ENCODE measurements at places on chromosomes 11 and 22. TPM values are rescaled to one million over a fixed set of nuclear protein-coding genes. Genes with fewer than 3 reads are reported as not detected.

DNA sequence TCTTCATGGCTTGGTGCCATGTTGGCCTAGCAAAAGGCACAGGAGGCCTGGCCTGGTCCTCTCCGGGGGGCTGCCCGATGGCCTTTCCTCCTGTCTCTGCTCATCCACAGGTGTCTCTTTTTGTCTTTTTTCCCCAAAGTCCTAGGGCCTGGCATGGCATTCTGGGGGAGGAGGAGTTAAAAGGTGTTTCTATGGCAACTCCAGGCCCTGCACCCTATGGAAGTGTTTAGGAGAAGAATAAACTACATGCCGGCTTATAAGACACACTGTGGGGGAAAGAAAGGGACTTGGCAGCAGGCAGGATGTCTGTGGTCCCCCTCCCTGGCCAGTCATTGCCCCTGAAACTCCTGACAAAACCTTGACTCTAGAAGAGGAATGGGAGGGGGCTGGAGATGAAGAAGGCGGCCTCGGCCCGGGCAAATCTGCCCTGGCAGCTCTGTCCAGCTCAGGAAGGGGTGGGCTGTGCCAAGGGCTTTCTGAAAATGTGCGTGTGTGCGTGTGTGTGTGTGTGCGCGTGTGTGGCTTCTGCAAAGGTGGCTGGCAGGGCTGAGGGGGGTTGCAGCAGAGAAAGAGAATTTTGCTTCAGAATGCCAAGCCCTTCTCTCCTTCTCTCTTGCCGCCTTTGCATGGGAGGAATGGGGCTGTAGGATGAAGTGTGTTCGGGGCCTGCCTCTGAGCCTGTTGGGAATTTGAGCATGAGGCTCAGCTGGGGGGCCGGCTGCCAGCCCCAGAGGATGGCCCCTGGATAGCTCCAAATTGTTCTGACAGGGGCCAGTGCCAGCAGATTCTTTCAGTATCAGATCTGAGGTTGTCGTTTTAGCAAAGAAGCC, 3.2 kb downstream of the TIMP3 start:
- no peak for DNase-seq

- no peak for DNase-seq
Observed at GRCh38 chr11:114569801-114570200, 10.1 kb upstream of the NXPE1 start.

GRCh38 chr22:16917144-16918003, 90.6 kb downstream of the GAB4 start:
- DNase-seq: peak; percentile 57

GRCh38 chr11:95699631-95700470, 89.7 kb downstream of the FAM76B start:
- no peak for DNase-seq

DNA sequence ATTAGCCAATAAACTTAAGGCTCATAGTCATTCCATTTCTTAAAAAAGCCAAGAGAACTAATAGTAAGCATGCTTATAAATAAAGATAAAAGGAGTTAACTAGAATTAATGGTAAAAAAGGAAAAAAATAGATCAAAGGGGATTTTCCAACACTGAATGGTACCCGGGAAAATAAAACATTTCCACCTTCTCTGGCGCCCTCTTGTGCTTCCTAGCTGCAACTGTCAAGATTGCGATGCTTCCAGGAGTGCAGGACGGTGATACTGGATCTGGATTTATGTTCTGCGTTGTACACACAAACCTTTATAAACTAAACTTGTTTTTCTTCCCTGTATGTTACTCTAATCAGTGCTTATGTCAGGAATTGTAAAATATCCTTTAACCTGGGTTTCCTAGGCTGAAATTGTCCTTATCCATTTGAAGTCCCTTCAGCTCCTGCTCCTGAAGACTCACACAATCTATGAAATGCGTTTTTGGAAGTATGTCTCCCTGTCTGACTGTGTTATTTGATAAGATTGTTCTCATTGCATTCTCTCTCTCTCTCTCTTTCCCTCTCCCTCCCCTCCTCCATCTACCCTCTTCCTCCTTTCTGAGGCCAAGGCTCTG, 9.6 kb upstream of the HTATIP2 start:
- peak; percentile 51 for DNase-seq

GRCh38 chr22:19764636-19765476, 4.3 kb downstream of the TBX1 start:
- no peak for DNase-seq

GRCh38 chr11:117535201-117535849, 207.7 kb downstream of the CEP164 start:
- DNase-seq: peak; percentile 81

DNA sequence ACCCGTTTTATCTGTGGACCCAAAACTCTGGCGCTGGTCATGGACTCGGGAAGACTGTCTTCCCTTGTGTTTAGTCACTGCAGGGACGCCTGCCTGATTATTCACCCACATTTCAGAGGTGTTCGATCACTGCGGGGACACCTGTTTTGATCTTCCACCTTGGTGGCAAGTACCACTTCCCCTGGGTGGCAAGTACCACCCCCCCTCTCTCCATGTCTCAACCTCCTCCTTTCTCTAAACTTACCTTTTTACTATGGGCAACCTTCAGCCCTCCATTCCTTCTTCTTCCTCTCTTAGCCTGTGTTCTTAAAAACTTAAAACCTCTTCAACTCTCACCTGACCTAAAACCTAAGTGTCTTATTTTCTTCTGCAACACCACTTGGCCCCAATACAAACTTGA, 1.9 kb upstream of the NDUFC2 start:
- no peak for DNase-seq

DNA sequence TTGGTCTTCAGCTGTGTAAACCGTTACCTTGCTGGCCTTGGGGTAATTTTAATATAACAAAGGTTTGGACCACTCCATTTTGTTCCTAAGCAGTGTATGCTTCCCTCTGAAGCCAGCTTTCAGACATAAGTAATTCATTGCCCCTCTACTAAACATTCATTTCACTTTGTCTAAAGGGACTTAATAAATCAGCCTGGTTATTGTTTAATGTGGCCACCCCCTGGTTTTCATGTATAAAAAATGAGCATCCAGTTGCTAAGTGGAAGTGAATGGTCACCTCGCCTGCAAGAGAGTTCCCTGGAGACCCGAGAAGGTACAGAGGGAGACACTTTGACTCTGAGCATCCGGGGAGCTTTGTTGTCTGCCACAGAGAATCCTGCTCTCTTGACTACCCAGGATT, 3.9 kb downstream of the ABTB2 start:
- DNase-seq: no peak

ABCG4 gene
- total RNA-seq: 12.7 TPM

- peak; percentile 35 for DNase-seq
Observed at GRCh38 chr11:134367781-134368180, 36.0 kb downstream of the GLB1L2 start.

DNA sequence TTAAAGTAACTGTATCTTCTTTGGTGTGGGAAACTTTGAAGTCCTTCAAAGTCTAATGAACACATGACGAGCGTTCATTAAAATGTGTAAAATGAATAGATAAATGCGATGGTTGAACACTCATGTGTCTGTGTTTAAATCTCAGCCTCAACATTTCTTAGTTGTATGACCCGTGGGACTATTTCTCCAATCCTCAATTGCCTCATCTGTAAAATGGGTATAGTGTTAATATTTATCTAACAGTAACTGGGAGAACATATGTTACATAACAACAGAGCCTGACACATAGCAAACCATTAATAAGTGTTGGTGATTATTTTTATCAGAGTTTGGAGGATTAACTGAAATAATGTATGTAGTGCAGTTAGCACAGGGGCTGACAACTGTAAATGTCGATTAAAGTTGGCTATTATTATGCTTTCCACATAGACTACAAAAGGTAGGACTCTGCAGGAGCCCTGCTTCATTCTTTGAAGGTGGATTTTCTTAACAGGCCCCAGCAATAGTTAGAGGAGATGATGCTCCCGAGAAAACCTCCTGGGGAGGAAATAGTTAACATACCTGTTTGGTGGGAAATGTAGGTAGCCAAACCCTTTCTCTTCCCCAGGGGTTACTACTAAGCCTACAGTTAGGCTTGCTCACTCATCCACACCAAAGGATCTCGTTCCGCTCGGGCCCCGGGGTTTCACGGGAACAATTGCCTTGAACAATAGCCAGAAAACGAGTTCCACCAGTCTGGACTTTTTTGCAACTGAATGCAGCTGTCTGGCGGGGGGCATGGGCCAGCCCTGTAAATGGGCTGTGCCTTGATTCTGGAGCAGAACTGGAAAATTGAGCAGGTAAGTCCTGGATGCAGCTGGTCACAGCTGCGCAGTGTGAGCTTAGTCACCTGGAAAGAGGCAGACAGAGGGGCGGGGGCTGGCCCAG, 133.4 kb downstream of the DBX1 start:
- DNase-seq: no peak

DNA sequence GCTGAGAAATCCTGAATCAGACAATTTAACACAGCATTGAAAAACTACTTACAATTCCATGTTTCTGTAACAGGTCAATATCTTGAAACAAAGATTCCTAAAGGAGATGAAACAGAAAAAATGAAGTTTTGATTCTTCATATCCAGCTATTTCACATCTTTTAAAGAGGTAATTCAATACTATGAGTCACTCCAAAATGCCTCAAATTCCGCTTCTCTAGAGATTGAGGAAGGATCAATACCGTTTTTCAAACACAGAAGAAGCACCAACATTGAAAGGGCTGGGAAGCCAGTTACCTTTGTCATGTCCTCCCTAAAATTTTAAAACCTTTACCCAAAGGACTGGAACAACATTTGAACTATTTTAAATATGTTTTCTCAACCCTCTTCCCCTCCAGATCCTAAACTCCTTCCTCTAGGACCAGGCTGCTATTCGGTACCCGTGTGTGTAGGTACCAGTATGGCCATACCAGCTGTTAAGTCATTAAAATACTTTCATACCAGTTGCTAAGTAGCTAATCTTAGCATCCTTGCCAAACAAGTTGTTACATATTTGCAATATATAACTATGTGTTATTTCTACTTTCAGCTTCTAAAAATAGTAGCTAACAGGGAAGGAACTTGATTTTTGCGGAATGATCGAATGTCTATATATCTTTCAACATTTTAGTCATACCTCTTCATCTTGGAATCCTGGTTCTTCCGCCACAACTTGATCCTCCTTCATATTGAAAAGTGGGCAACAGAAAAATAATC, 2.3 kb downstream of the DMC1 start:
- DNase-seq: no peak

DNA sequence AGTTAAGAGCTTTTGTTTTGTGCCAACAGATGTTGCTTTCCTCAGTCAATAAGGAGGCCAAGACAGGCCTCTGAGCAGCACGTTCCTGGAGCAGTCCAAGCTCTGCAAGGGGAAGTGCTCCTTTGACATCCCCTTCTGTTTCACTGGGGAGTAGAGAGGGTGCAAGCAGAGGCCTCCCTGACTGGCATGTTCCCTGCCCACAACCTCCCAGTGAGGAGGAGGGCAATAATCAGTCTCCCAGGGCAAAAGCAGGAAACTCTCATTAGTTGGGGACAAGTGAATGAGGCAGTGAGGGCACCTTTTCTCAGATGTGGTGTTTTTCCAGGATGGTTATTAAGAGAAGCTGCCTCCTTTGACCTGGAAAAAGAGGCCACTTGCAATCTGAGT, 79.5 kb upstream of the ZBED5 start:
- DNase-seq: no peak

- no peak for DNase-seq
Observed at GRCh38 chr11:84420271-84420670, 1134.1 kb upstream of the CCDC90B start.

TTC36 gene
- total RNA-seq: 5.5 TPM

DNA sequence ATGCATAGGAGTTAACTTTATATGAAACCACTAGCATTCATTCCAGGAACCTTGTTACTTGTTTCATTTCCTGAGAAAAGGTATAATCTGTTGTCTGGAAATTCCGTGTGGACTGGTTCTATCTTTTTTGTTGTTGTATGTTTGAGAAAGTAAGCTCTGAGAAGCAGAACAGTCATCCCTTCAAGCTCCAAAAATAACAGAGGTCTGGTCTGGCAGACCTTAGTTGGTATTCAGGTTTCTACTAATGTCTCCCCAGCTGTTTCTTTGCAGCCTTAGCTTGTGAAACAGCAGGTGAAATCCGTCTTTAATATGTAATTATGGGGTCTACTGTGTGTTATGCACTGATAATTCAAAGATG, 2.4 kb downstream of the RNF121 start:
- DNase-seq: no peak

- no peak for DNase-seq
Observed at GRCh38 chr11:66912911-66913310, 45.3 kb downstream of the PC start.

- DNase-seq: no peak
Observed at GRCh38 chr22:49664891-49665290, 162.8 kb downstream of the BRD1 start.

- DNase-seq: peak; percentile 55
Observed at GRCh38 chr11:121464352-121464946, 11.7 kb upstream of the SORL1-AS1 start.

DNA sequence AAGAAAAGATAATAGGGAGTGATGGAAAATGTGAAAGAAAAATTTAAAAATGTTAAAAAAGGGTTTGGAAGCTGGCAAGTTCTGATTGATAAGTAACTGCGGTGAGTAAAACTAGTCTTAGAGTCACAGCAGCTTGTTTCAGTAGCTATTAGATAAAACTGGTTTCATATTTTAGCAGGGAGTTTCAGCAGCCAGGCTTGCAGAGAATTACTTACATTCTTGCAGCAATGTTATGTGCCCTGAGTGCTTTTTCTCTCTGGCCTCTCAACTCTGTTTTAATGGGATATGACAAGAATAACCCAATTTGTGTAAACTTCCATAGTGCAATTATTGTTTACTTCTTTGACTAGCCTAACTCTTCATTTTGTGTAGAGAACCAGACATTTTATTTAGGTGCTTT, 33.6 kb downstream of the PPME1 start:
- no peak for DNase-seq

DNA sequence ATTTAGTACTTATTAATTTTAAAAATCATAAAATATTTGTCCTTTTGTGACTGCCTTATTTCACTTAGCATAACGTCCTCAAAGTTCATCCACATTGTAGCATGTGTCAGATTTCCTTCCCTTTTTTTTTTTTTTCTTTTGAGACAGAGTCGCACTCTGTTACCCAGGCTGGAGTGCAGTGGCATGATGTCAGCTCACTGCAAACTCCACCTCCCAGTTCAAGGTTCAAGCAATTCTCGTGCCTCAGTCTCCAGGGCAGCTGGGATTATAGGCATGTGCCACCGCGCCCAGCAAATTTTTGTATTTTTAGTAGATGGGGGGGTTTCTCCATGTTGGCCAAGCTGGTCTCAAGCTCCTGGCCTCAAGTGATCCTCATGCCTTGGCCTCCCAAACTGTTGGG, 10.6 kb downstream of the RAB6A start:
- DNase-seq: no peak

- DNase-seq: peak; percentile 84
Observed at GRCh38 chr22:50733521-50734342, 4.3 kb upstream of the ACR start.

KCNK4 gene
- 10.6 TPM for total RNA-seq

NTM gene
- 173 TPM for total RNA-seq

PHOX2A gene
- not detected for total RNA-seq
